Fibroblast of skin of right quadriceps (primary cell): ENCODE measurements at places on chromosomes 7 and 10.
A peak's percentile ranks its signal among the peaks of the same experiment; 100 is the strongest.

- peak; percentile 10 for DNase-seq
These were observed 228.0 kb downstream of the CACNB2 start for GRCh38 chr10:18368273-18368672.

DNA sequence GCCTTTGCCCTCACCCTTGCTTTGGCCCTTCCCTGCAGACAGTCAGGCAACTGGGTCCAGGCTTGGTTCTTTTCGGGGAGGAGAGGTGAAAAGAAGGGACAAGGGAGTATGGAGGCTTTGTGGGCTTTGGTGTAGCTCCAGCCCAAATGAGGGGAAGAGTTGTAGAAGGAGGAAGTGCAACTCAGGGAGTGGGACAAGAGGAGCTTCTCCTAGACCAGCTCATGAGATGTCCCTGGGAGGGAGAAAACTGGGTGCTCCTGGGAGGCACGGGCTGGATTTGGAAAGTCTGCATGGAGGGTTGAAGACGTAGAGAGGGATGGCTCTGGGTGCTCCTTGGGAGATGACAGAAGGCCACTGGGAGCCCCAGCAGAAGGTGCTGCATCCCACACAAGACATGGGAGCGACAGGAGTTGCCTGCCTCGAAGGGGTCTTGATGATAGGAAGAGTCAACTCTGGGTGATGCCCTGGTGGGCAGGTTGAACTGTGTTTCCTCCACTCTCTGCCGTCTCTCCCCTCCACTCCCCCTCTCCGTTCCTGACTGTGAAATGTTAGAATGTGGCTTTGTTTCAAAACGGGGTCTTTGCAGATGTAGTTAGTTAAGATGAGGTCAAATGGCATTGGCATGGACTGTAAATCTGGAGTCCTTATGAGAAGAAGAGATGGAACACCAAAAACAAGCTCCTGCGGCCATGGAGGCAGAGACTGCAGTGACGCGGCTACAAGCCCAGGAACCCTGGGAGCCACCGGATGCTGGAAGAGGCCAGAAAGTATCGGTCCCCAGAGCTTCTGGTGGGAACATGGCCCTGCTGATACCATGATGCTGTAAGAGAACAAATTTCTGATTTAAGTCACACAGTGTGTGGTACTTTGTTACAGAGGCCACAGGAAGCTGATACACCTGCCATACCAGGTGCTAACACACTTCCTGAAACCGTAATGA lies 298.5 kb downstream of the GLRX3 start:
- no peak for DNase-seq

- DNase-seq, result no peak
These were observed 166.7 kb upstream of the SH2B2 start for GRCh38 chr7:102119925-102120324.

DNA sequence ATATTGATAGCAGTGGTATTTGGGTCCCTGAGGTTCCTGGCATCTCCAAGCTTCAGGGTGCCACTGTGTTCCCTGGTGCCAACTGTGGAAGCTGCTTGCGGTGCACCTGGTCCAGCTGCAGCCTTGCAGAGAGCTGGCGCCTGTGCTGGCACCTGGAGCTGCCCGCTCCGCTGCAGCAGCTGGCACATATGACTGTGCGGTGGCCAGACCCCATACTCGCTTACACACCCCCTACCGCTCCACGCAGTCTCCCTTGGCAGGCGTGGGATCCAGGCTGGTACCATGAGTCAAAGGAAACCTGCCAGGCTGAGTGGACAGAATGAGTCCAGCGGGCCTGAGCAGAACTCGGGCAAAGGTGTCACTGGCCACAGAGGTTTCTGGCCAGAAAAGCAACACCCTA lies 89.9 kb upstream of the JAZF1 start:
- no peak for DNase-seq

DNA sequence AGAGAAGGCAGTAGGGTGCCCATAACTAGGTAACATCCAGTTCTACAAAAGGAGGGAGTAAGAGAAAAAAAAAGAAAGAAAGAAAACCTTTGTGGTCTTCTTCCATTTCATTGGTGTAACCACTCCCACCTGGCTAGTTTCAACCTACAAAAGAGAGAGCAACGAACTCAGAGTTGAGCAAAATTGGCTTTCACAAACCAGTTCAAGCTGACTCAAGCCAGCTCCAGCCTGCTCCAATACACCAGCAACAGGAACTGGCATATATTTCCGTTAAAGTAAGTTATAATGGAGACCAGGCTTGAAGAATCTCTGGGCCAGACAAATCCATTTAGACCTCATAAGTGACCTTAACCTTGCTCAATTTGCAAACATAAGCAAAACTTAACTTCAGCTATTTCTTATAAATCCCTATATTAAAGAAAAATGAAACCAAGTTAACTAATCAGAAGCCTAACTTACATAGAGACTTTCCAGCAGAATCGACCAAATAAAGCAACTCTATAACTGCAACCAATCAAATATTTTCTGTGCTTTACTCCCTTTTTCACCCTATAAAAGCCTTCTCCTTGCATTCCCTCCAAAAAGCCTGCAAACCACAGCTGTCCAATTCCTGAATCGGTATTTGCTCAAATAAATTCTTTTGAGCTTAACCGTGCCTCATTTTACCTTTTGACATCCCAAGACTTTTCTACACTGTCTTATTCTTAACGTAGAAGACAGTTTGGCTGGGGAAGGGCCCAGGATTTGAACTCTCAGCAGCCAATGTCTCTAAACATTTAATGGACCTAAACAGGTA lies 10.1 kb downstream of the ANKRD22 start:
- no peak for DNase-seq

- DNase-seq, result peak; percentile 47
These were observed 24.8 kb downstream of the GRIFIN start for GRCh38 chr7:2451171-2452073.

DNA sequence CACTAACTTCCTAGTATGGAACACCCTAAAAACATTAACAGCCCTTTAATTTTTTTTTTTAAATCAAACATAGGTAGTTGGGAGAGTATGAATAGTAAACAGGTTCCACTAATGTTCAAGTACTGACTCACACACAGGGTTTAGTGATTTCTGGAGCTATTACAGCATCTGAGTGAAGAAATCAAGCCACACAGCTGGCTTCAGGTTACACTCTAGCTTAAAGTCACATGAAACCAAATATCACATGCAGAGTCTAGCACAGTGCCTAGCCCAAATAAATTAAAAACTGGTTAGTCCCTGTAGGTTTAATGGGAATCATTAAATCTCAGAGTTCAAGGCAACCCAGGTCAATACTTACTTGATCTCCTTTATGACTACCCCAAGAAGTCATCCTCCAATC lies 11.6 kb downstream of the PANK1 start:
- peak; percentile 61 for DNase-seq

- DNase-seq, result no peak
These were observed 75.7 kb downstream of the RNLS start for GRCh38 chr10:88507404-88507803.
